ENCODE measurements at places on chromosomes 2 and 18. TPM values are rescaled to one million over a fixed set of nuclear protein-coding genes. Genes with fewer than 3 reads are reported as not detected.

DNA sequence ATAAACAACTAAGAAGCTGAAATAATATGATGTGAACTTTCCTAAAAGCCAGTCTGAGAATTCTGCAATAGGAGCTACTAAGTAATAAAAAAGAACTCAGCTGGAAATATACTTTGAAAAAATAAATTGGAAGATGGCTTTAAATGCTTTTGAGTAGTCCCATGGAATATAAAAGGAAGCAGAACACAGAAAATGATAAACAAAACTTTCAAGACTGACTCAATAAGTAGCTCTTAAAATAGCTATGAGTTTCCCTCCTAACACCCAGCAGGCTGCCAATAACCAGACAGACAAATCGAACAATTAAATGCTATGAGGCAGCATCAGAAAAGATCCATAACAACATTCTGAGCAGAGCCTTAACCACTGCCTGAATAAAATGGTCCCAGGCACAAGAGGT is 319.9 kb downstream of the DPP10 start:
- DNase-seq, result no peak

DNA sequence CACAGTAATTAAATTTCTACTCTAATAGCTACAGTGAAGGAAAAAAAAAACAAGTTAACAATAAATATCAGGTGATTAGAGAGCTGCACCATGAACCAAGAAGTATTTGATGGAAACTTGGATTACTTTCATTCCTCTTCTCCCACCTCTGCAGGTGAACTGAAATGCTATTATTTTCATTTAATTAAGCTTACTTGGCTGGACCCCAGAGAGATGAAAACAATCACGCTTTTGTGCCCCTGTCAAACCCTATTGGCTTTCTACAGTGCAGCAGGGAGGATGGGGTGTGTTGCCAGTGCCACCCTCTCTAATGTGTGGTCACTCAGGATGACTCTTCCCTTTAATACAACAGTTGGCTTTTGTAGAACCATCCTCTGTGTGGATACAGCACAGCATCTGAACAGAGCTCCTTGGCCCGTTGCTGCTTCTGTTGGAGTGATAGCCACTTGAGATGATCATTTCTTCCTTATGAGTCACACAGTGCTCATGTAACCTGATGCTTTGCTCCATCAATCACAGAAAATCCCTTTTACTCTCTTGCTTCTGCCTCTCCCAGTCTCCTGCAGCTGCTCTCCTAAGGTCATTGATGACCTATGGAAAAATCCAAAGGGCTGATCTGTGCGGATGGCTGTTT is 5.5 kb upstream of the ARL4C start:
- no peak for DNase-seq

GRCh38 chr2:239150125-239151011 is 250.5 kb downstream of the HDAC4 start:
- DNase-seq, result peak; percentile 7

- no peak for DNase-seq
These were observed 713 bp downstream of the ATOH8 start for GRCh38 chr2:85754313-85755095.

DNA sequence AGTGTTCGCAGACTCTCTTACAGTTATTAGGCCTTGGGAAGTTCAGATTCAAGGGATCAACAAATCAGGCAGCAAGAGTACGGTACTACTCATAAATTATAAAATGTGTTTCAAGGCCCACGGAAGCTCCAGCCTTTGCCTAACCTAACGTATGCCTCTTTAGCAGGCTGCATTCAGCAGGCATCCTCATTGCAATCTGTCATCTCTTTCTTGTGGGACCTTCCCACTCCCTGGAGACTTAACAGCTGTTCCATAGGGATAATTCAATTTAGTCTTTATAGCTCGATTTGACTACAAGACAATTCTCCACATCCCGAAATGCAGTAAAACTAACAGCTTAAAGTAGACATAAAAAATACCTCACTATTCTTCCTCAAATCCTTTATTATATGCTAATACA is 453.7 kb downstream of the CNTNAP5 start:
- DNase-seq, result no peak

GRCh38 chr2:108868911-108869310 is 82.3 kb downstream of the CCDC138 start:
- DNase-seq, result no peak

The LRRTM4 gene
- total RNA-seq, result 0.84 TPM

The B4GALT6 gene
- total RNA-seq, result 7.9 TPM

The KCNG2 gene
- not detected for total RNA-seq

The ALK gene
- total RNA-seq, result 0.21 TPM

The NT5DC4 gene
- not detected for total RNA-seq

Data from left cardiac atrium (tissue), 4 donors.